ENCODE measurements at places on chromosomes 6 and 20.

DNA sequence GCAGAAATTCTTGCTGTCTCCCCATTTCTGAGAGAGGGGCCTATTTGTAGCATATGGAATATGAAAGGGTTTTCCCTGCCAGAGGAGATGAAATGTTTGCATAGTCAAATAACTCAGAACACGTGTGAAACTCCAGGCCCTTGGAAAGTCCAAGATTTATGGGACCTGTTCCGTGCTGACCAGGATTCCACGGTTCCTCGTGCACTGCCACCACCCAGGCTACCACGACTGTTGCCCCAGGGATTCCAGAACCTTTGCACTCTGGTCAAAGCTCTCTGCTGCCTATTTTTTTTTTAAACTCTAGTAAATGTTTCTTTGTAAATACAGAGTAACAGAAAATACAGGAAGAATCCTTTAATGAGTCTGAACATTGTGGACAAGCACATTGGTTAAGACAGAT, 35.0 kb downstream of the MYLK4 start:
- no peak for DNase-seq

GRCh38 chr20:615514-615913, 5.4 kb upstream of the TCF15 start:
- no peak for DNase-seq

DNA sequence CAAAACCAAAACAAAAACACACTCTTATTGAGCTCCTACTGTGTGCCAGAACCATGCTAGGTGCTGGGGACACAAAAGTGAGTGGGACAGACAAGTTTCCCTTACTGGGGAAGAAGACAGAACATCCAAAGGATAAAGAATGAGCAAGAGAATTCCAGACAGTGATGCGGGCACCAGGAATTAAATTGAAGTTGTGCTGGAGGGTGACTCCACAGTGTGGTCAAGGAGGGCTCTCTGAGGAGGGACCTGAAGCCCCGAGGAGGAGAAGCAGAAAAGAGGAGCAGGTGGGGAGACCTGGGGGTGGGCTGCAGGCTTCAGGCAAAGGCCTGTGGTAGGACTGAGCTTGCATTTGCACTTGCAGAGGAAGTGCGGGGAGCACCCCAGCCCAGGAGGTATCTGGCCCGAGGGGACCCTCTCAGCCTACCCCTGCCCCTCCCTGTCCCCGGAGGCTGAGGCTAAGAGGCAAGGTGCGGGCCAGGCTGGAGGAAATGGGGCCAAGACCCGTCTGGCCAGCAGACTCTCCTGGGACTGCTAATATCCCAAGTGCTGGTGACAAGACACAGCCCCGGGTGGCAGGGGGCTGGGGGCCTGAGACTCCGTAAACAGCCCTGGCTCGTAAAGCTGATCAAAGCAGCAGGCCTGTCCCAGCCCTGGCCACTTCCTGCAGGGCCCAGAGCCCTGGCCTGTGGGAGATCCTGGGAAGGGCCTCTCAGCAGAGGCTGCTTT, 57.1 kb downstream of the SNAI1 start:
- DNase-seq = no peak

DNA sequence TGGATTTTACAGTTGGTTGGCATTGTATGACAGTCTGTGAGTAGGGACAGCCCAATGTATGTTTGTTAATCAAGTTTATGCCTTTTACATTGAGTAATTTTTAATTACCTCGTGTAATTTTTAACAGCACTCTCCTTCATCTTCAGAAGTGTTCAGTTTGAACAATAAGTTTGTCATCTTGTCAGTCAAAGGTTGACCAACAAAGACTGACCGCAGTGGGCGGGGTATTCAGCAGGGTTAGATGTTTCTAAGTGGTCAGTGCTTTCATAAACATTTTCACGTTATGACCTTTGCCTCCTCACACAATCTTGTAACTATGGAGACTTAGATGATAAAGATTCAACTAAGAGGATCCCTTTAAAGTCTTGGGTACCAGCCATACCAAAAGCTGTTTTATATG, 40.8 kb downstream of the GFRA4 start:
- DNase-seq = no peak

Measured in liver (tissue), 10 donors.